ENCODE measurements at places on chromosomes 3 and 15.
A peak's percentile ranks its signal among the peaks of the same experiment; 100 is the strongest.

GRCh38 chr3:133441867-133442270, 42.0 kb downstream of the BFSP2 start:
- DNase-seq = no peak

GRCh38 chr3:45950686-45951600, 7.7 kb downstream of the CXCR6 start:
- no peak for DNase-seq

DNA sequence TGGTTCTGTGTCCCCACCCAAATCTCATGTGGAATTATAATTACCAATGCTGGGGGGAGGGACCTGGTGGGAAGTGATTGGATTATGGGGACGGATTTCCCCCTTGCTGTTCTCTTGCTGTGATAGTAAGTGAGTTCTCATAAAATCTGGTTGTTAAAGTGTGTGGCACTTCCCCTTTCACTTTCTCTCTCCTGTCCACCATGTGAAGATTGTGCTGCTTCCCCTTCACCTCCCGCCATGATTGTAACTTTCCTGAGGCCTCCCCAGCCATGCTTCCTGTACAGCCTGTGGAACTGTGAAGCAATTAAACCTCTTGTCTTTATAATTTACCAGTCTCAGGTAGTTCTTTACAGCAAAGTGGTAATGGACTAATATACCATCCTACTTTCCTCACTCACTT, 289.6 kb downstream of the EFHB start:
- no peak for DNase-seq

- no peak for DNase-seq
Observed at GRCh38 chr15:70442211-70442610, 321.1 kb downstream of the UACA start.

DNA sequence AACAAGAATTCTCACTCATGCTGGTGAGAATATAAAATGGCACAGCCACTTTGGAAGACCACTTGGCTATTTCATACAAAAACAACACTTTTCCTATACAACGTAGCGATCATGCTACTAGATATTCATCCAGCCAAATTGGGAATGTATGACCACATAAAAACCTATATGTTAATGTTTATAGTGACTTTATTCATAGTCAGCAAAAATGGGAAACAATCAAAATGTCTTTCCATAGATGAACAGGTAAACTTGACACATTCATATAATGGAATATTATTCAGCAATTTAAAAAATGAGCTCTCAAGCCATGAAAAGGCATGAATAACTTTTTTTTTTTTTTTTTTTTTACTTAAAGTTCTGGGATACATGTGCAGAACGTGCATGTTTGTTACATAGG, 445.2 kb downstream of the ZBBX start:
- no peak for DNase-seq

DNA sequence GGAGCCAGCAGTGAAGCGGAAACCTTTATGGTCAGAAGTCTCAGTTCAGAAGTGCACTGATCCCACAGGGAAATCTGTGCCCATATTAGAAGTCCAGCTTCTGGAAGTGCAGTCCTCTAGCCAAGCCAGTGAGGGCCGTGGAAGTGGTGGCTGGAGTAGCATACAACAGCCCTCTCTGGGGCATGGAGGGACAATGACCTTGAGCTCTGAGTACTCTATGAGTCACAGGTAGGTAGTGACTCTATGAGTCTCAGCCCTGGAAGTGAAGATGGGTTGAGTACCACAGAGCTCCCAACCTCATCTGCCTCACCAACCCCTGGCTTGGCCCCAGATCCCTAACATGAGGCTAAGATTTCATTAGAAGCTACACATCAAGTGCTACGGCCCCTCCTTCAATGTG, 205.9 kb upstream of the PPP2R3A start:
- no peak for DNase-seq

- DNase-seq = no peak
Observed at GRCh38 chr15:73403171-73403570, 34.4 kb upstream of the HCN4 start.

- DNase-seq = no peak
Observed at GRCh38 chr15:34999906-35000305, 11.8 kb upstream of the ZNF770 start.

DNA sequence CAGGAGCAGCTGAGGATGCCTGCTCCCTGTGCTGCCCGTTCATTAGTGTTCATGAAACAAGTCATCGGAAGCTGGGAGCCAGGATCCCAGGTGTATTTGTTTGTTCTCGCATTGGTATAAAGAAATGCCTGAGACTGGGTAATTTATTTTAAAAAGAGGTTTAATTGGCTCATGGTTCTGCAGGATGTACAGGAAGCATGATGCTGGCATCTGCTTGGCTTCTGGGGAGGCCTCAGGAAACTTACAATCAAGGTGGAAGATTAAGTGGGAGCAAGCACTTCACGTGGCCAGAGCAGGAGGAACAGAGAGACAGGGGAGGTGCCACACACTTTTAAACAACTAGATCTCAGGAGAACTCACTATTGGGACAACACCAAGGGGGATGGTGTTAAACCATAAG, 5.5 kb upstream of the HYKK start:
- no peak for DNase-seq

DNA sequence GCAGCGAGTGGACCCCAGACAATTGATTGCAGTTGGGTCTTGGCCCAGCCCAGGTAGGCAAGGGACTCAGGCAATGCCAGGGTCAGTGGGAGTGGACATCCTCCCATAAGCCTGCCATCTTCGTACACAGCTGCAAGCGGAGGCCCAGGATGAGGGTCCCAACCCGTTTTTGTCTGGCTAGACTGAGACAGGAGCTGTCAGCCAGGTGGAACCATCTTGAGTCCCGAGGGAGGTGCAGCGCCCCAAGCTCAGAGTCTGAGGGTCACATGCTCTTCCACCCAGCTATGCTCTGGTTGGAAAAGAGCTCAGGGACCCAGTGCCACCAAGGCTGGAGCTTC, 22.6 kb upstream of the IP6K2 start:
- no peak for DNase-seq

GRCh38 chr15:89732451-89733172, 18.4 kb downstream of the MESP1 start:
- no peak for DNase-seq

GRCh38 chr3:39752019-39752637, 57.3 kb upstream of the MYRIP start:
- DNase-seq = no peak

DNA sequence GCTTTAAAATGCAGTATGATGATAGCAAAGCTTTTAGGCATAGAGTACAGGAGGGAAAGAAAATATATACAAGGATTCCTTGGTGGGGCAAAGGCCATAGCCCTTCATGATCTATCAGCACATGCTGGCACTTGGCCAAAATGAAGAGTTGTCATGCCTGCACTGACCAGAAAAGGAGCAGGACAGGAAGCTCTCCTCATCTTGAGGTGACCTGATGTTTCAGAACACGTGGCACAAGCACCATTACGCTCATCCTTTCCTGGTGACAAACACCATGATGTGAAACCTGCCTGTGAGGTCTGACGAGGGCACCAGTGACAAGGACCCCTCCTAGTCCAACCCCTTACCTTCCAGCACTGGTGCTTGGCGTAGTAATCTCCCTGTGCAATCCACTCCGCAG, 77.9 kb upstream of the DCLK3 start:
- no peak for DNase-seq

DNA sequence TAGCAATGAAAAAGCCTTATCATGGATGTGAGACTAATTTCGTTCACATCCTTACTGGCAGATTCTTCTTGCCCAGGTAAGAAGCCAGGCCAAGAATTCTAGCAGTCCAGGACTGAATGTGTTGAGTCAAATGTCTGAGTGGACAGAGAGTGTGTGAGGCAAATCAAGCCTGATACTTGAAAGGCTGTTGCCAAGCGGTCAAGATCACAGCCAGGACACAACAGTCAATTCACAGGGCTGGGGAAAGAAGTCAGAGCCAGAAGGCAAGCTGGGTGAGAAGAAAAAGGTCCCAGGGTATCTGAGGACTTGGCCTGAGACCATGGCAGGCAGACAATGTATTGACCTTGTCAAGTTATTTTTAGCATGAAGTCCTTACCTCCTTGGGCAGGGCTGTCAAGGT, 301.3 kb downstream of the ZNF385D start:
- no peak for DNase-seq

DNA sequence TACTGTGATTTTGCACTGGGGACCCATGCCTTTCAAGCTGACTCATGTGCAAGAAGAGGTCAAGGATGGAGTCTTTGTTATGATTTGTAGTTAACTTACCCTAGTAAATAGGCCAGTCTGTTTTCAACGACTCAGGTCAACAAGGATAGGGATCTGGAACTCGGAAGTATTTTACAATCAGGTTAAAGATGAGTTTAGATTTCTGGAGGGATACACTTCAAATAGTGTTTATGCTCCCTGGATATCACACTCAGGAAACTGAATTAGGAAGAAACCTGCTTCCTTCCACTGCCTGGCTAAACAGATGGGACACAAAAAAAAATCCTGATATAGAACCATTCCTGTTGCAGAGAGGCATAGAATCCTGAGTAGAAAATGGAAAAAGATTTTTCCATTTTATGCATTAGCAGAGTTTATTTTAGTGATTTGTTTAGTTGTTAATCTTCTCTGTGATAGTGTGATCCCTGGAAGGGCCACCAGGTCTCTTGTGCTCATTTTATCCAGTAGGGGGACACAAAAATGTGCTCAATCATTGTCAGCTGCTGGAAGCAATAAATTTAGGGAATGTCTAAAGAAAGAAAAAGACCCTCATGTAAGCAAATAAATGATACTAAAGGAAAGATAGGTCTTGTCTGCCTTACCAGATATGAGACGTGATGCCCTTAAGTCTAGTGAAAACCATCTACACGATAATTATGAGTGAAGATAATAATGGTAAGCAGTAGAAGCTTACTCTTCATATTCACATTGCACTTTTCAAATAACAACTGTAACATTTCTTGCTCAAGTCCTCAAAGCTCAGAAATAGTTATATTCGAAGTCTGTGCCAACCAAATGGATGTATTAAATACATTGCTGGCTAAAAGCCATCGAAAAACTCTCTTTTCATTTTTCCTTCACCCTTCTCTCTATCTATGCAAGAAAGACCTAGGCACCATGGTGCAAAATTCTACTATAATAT, 452.1 kb upstream of the KCNMB2 start:
- DNase-seq = no peak

DNA sequence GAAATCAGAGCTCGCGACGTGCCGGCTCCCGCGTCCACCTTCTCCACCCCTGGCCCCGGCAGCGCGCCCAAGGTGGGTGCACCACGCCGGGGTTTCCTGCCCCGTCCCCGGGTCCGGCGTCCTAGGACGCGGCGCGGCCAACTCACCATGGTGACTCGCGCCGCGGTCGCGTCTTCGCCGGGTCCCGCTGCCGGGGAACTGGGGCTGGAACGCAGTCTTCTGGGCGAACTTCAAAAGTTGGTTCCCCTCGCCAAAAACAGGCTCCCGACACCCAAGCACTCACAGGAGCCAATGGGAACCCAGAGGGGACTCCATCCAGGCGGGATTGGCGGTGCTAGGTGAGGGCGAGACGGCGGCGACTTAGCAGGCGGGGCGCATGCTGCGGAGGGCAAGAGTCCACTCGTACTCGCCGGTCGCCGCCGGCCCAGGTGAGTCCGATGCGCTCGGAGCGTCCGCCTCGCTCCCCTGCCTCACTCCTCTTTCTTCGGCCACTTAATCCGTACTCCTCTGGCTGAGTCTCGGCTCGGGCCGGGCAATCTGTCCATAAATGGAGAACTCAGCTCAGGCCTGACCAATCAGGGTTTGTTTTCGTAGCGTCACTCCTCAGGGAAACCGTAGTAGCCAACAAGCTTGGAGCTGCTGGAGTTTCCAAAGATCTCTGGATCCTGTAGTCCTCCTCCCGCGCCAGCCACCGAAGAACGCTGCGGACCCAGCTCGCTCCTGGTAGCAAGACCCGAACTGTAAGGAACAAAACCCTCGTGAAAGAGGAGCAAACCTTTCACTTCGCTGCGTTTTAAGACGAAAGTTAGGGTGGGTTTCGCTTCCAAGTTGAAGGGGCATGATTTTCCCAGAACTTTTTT, at the start of gene MYO1E:
MYO1E (minus strand) TSS at position 520 of the 860 bp plus-strand sequence; CDS start at position 149, 371 bp downstream.
- peak; percentile 65 for DNase-seq

DNA sequence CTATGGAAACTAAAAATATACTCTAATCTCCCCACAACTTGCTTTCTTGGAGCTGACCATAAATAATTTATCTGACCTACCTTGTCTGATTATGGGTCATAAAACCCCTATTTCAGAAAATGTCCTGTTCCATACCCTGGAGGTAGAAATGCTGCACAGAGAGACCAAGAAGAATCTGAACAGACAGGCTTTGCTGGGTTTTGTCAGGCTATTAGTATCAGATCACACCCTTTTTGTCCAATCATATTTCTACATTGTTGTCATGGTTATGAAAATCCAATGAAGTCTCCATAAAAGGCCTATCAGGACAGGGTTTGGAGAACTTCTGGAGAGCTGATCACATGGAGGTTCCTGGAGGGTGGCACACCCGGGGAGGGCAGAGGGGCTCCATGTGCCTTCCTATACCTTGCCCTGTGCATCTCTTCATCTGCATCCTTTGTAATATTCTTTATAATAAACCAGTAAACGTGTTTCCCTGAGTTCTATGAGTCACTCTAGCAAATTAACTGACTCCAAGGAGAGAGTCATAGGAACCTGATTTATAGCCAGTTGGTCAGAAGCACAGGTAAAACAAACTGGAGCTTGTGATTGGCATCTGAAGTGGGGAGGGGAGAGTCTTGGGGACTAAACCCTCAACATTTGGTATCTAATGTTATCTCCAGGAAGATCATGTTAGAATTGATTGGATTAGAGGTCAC, 58.1 kb downstream of the NGLY1 start:
- DNase-seq = no peak

- DNase-seq = no peak
Observed at GRCh38 chr3:189927975-189928895, 192.5 kb downstream of the P3H2 start.

DNA sequence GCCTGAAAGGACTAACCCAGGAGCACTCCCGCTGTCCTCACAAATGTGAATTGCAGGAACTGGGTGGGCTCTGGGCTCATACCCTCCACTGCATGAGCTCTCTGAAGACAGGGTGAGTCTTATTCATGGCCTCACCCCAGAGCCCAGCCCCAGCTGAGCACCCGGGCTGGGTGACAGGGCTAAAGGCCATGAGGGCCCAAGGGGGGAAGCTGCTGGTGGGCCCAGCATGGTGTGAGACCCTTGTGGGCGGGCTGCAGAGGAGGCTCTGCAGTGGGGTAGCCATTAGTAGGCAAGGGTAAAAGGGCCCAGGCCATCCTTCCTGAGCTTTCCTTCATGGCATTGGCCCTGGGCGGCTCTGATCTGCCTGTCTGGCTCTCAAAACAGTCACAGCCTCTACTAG, 30.3 kb downstream of the SRPRB start:
- no peak for DNase-seq

Measured in GOT3 (cell line).